ENCODE measurements at places on chromosomes 1 and 21. TPM values are rescaled to one million over a fixed set of nuclear protein-coding genes. Genes with fewer than 3 reads are reported as not detected.

Gene FCRLB
- total RNA-seq, result 1.2 TPM

DNA sequence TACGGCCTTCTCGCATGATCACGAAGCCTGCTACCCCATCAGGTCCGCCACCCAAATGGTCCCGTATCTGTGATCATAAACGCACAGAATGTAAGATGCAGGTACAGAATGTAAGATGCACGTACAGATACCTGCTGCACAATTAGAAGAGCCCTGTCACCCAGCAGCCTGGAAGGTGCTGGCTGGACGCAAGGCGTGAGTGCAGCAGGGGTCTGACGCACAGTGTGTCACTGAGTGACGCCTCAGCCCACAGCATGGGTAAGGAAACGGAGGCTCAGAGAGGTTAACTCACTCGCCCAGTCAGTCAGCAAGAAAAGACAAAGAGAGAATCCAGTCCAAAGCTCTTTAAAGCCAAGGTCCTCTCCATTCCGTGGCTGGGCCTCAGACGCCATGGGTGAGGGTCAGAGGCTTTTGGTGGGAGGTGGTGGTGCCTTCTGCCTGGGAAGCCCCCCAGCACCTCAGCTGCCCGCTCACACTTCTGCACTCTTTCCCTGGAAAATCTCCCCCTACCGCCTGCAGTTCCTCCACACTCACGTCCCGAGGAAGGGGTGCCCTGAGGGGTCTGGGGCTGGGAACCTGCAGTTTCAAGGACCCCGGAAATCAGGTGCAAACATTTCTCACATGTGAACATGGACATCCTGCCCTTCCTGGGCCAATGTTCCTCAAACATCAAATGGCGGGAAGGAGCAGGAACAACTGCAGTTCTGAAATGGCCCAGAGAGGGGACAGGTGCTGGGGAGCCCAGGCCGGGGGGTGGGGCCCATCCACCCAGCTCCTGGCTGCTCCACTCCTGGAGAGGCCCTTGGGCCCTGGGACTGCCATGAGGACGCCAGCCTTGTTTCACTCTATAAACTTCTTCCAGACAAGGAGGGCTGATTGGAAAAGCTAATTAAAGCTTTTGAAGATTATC lies 59.4 kb downstream of the SLC66A1 start:
- H3K4me1 ChIP-seq, result peaks cover 23% of the 10 kb centered on the region
- H3K27ac ChIP-seq, result peak overlapping the region; percentile 83
- no peak for DNase-seq
- H3K27me3 ChIP-seq, result no peaks in the 10 kb centered on the region

- H3K27ac ChIP-seq, result no peak overlapping the region
- H3K36me3 ChIP-seq, result no peaks in the 10 kb centered on the region
- DNase-seq, result no peak
- H3K4me3 ChIP-seq, result no peak overlapping the region
- peaks cover 16% of the 10 kb centered on the region for H3K4me1 ChIP-seq
Measured at GRCh38 chr1:29286194-29286767, 50.0 kb downstream of the PTPRU start.

DNA sequence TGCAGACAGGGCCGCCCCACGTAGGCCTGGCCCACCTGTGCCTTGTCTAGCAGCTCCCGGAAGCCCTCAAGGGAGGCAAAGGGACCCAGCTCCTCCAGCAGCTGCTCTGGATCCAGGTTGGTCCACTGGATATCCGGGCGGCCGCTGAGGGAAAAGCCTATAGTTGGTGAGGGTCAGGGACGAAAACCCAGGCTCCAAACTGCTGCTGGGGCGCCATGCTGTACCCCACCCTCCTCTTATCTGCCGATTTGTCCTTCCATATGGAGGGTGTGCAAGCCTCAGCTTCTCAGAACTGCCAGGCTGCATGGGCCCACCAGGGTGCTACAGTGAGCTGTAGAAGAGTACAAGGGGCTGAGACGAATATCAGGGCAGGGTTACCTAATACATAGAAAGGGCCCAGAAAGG lies 12.2 kb downstream of the PTCH2 start:
- H3K4me1 ChIP-seq, result no peaks in the 10 kb centered on the region
- DNase-seq, result no peak
- no peak overlapping the region for H3K27ac ChIP-seq
- H3K27me3 ChIP-seq, result no peaks in the 10 kb centered on the region
- no peak overlapping the region for H3K4me3 ChIP-seq
